ENCODE measurements at places on chromosomes 7 and 10. TPM values are rescaled to one million over a fixed set of nuclear protein-coding genes. Genes with fewer than 3 reads are reported as not detected.

DNA sequence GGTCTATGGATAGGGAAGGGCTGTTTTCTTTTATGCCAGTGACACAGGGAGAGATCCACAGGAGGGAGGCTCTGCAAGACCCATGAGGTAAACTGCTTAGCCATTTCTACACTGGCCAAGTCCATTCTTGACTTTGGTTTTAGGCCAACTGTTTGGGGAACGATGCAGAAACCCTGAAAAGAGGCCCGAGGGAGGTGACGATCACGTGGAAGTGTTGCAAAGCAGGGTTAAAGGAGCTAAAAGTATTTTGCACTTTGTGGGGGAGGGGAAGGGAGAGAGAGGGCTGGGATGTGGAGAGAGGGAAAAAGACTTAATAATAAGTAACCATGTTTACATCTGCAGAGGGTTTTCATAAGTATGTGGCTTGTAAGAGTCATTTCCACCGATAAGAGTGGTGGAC is 239.7 kb downstream of the EMX2 start:
- no peak for DNase-seq

Gene TSPAN15
- total RNA-seq = 15.1 TPM

DNA sequence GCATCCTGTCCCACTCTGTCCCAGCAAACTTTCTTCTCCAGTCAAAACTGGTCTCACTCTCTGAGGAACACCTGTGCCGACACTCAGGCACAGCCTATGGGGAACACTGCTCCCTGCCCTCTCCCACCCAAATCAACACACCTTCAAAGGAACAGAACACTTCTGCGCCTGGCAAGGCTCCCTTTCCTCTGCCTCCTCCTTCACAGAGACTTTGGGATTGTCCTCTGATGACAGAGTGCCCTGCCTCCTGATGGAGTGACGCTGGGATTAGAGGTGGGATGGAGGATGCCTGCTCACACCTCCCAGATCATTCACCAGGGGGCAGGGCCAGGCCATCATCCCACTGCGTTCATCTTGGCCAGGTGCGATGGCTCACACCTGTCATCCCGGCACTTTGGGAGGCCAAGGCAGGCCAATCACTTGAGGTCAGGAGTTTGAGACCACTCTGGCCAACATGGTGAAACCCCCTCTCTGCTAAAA is 26.5 kb downstream of the KLF6 start:
- DNase-seq = no peak

DNA sequence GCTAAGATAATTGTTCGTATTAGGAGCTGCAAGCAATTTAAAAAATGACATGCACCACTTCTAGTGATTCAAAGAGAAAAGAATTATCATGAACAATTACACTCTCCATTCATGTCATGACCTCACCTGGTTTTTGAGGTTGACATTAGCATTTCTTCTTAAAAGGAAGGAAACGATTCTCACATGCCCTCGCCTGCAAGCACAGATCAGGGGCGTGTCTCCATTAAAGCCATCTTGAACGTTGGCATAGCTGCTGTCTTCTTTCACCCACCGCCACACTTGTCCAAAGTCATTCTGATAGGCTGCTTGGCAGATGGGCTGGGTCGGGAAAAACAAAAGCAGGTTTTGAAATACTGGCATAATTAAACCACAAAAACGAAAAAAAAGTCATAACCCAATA is 19.9 kb downstream of the ANKRD22 start:
- DNase-seq = no peak

Gene LIPF
- 0.27 TPM for total RNA-seq

GRCh38 chr10:16603308-16603707 is 81.6 kb upstream of the C1QL3 start:
- no peak for DNase-seq

Gene PKD2L1
- total RNA-seq = not detected

- DNase-seq = peak; percentile 65
Measured at GRCh38 chr10:73647211-73647874, 6.1 kb upstream of the MYOZ1 start.

DNA sequence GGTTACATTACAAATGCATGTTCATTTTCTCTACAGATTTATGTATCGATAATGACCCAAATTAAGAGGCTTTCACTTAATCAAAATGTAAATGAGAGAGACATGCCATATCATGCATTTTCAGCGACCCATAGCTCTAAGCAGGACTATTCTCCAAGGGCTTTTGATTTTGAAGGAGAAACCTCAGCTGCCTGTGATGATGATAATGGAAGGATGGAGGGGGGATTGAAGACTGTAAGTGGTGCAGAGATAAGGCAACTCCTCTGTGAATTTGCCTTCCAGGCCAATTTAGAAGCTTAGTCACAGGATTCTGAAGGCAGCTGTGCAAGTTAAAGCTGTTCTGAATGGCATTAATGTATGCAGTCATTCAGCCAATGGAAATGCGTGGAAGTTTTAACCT is 8.3 kb downstream of the VSTM2A start:
- DNase-seq = no peak

Gene OR2A1
- not detected for total RNA-seq
